ENCODE measurements at places on chromosomes 4 and X.

GRCh38 chrX:107684956-107685385, 56.7 kb downstream of the PRPS1 start:
- no peak for DNase-seq

DNA sequence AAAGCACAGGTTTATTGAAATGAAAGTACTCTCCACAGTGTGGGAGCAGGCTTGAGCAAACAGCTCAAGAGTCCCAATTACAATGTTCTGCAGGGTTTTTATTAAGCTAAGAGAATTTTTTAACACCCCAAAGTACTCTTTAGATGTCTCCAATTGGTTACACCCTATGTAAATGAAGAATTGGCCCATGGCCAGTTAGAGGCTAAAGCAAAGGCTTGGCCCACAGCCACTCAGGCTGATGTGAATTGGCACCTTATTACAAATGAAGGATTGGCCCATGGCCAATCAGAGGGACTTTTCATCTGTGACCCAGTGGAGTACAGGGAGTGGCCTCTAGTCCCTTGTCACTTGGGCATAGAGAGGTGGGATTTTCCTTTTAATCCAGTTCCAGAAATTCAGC, 30.1 kb upstream of the IQCM start:
- DNase-seq = no peak

- no peak for DNase-seq
These were observed 241.0 kb upstream of the POF1B start for GRCh38 chrX:85620466-85620865.

- no peak for DNase-seq
These were observed 110.5 kb downstream of the PCDH18 start for GRCh38 chr4:137421796-137422195.

GRCh38 chr4:70956549-70957210, 36.8 kb upstream of the DCK start:
- no peak for DNase-seq

DNA sequence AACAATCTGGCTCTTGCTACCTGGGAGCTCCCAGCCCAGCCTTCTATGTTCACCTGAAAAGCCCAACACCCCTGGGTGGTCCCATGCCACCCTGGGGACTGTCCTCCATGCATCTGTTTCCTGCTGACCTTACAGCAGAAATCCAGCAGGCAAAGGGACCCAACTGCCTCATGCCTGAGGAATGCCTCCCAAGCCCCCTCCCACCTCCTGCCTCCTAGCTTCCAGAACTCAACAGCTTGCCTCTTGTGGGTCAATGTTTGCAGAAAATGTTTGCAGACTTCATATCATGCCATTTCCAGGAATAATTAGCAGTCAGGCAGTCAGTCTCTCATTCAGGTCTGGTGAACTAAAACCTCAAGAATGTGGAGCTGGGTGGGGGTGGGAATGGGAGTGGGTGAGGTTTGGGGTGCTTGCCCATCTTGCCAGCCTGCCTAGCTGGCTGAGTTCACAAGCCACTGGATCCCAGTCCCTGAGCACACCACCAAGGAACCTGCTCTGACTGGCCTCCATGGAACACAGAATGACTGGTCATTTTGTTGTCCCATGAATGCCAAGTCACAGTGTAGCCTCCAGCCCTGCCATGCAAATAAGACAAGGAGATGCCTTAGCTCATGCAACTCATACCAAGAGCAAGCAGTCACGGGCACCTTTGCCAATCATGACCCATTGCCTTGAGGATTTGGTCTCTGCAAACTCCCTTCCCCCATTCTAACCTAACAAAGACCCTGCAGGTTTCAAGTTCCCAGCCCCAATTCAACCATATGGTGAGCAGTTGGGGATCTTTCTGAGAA, 12.1 kb upstream of the PLAC1 start:
- no peak for DNase-seq

DNA sequence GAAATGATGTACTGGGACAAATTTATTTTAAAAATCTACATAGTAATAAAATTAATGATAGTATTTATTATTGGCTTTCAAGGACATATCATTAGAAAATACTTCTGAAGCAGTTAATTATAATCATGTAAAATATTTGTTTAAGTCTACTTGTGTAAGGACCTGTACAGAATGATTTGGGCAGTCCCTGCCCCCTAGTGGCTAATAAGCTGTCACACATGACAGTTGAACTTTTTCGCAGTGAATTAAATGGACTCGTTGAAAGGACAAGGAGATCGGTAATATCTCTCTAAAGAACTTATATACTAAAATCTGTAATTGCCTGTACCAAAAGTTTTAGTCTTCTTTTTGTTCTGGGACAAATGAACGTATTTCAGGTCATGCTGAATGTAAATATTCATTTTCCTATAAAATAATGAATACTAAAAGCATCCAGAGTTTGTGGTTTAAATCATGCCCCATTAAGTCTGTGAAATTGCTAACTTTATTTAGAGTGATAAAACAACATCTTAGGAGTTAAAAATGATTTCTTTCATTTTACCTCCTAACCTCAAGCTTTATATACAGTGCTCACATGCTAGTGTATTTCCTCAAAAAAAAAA, 13.6 kb downstream of the EXOC1 start:
- DNase-seq = peak; percentile 61

DNA sequence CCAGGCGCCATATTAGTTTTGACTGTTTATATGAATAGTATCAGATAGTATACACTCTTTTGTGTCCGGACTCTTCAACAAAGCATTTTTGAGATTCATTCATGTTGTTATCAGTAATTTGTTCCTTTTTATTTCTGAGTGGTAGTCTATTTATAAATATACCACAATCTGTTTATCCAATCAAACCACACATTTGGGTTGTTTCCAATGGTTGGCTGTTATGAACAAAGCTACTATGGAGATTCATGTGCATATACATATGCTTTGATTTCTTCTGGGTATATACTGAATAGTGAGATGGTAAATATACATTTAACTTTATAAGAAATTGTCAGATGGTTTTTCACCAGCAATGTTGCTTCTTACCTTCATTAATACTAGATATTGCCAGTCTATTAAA, 36.8 kb upstream of the TAPT1 start:
- DNase-seq = no peak

DNA sequence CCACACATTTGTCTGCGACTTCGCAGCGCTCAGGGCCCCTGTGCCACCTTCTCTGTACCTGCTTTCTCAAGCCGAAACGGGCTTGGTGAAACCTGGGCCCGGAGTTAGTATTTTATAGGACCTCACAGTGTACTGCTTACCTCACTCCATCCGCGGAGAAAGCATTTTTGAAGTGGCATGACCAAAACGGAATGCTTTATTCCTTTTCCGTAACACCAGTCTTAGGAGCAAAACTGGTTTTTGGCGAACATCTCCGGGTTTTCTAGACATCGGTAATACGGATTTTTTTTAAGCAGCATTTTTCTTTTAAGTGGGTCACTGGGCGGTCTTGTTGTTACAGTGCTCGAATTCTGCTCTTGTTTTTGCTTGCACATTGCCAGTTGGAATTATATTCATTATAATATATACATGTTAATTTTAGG, 3.6 kb downstream of the ZIC3 start:
- no peak for DNase-seq

DNA sequence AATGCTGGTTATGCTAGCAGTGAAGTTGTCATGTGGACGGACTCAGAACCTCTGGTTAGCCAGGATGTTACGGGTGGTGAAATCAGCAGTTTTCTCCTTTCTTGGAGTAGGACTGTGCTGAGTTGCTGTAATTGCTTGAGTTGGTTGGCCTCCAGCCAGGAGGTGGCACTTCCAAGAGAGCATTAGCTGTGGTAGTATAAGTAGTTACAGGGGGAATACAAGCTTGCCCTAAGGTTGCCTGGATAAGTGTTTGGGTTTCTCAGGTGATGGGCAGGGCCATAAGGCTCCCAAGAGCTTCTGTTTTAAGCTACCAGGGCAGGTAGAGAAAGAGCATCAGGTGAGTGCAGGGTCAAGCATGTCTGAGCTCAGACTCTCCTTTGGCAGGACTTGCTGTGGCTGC, 103.0 kb downstream of the ZNF518B start:
- DNase-seq = no peak

DNA sequence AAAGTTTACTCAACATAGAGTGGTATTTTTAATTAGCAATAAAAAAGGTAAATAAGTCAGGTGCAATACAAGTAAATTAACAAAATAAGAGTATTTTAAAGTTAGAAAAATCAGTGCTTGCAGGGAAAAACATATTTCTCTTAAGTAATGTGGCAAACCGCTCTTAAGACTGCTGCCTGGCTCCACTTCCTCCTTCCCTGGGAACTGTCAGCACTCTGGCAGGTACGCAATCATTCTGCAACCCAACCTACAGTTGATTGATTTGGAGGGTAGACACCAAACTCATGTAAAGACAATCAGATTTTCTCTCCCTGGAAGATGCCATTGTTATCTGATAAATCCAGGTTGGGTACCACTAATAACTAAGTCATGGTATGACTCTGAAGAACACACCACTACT, 63.9 kb downstream of the PPP3CA start:
- no peak for DNase-seq

GRCh38 chr4:122364700-122365404, 14.0 kb upstream of the ADAD1 start:
- peak; percentile 11 for DNase-seq

GRCh38 chr4:41517121-41517520, 20.8 kb upstream of the LIMCH1 start:
- no peak for DNase-seq

DNA sequence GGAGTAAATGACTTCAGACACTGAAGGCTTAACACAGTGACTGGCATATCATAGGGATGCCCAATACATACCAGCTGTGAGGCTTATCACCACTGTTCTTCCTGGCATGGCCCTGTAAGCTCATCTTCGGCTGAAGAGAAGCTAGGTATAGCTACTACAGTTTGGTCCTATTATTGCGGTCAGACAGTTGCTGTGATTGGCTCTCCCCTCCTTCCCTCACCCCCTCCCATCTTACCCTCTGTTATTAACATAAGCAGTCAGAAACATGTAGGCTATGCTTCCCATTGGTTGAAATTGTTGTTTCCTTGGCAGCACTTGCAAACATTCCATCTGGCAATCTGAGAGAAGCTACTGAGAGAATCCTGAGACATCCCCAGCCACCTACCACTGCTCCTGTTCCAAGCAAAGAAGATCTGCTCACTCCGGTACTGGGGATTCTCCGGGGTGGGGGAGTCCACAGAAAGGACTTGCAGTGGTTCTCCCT, at the start of gene AKAP14:
Gene AKAP14 (plus strand): TSS at position 51 of the 484 bp plus-strand sequence. CDS start 7,331 bp downstream, outside the sequence.
- no peak for DNase-seq

- no peak for DNase-seq
These were observed 16.5 kb upstream of the VAMP7 start for GRCh38 chrX:155864655-155865054.

GRCh38 chr4:183434666-183435190, 9.7 kb upstream of the CDKN2AIP start:
- no peak for DNase-seq

DNA sequence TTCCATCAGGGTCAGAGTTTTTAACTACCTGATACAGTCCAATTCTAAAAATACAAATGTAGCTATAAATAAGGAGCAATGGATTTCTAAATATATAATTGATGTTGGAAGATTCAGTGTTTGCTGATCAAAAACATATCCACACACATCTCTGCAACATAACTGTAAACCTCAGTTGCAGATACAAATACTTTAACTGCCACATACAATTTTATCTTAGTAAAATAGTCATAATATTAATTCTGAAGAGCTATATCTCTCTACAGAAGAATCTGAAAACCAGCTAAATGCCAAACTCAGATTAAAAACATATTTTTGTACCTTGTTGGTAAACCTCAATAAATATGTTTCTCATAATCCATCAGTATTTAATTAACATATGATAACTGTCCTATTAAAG, 674.3 kb upstream of the INTU start:
- DNase-seq = no peak

DNA sequence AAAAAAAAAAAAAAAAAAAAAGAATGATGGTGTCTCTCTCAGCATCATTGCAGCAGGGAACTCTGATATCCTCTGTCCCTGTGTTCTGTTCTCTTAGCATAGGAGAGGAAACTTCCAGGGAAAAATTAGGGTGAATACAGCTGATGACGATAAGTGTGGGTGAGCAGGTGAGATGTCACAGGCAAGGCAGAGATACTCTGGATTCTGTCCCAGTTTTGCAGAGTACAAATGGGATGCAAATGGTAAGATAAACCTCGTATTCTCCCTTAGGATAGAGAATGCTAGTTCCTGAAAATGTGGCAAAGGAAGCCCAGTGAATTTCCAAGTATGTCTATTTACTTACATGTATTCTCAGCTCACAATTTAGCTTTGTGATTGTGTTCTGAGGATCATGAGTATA, 671.6 kb upstream of the BOD1L1 start:
- no peak for DNase-seq

DNA sequence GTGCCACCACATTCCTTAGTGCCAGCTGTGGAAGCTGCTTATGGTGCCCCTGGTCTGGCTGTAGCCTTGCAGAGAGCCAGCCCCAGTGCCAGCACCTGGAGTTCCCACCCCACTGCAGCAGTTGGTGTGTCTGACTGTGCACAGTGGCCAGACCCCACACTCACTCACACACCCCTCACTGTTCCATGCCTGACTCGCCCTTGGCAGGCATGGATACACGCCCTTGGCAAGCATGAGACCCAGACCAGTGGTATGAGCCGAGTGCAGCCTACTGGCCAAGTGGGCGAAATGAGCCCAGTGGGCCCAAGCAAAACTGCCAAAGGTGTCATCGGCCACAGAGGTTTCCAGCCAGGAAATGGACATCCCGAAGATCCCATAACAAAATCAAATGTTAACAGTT, 27.4 kb downstream of the NAA11 start:
- DNase-seq = no peak

DNA sequence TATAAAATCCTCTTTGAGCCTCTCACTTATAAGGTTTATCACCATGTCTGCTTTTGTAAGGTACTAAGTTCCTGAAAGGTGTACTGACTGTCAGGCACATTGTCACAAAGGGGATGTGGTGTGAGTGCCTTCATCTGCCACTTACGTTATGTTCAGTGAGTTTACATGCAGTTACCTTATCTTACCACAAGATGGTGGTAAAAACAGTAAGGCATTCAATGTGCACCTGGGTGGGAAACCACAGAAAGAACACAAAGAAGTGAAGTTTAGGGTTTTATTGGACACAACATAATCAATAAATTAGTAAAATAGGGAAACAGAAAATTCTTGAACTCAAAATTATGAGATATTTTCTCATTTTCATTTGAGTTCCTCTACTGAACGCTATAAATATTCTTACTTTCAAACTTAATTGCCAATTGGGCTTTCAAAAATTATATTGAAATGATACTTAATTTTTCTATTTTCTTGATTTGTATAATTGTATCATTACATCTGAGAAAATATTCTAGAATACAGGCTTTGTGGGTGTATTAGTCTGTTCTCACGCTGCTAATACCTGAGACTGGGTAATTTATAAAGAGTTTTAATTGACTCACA, 650.8 kb downstream of the PCDH7 start:
- DNase-seq = no peak

GRCh38 chr4:8532245-8532781, 47.9 kb upstream of the GPR78 start:
- DNase-seq = no peak
